ENCODE measurements at places on chromosomes 5 and 9. TPM values are rescaled to one million over a fixed set of nuclear protein-coding genes. Genes with fewer than 3 reads are reported as not detected.

UGT3A1 gene
- not detected for total RNA-seq

SPARC gene
- 10.5 TPM for total RNA-seq

INSL4 gene
- not detected for total RNA-seq

ANKRD18A gene
- 1.6 TPM for total RNA-seq

INSL6 gene
- not detected for total RNA-seq

DNA sequence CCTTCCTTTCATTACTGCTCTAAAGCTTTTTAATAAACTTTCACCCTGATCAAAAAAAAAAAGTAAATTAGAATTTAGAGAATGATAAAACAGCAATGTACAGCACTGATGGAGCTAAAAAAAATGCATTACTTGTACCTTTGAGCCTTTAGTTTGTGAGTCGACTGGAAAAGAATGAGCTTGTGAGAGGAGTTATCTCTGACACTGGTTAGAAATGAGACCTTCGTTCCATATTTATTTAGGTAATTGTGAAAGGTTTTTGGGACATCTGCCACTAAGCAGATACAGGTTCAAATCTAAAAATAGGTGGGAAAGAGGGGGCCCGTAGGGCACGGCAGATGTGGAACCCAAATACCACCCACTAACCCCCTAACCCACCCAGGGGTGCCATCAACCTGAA lies 376.8 kb downstream of the ICE1 start:
- no peak for DNase-seq

- no peak for DNase-seq
These were observed 24.3 kb upstream of the GDA start for GRCh38 chr9:72124947-72125346.

GRCh38 chr5:11230890-11231289 lies 469.9 kb upstream of the DAP start:
- no peak for DNase-seq

- no peak for DNase-seq
These were observed 7.4 kb upstream of the TRPM3 start for GRCh38 chr9:71128796-71129195.

DNA sequence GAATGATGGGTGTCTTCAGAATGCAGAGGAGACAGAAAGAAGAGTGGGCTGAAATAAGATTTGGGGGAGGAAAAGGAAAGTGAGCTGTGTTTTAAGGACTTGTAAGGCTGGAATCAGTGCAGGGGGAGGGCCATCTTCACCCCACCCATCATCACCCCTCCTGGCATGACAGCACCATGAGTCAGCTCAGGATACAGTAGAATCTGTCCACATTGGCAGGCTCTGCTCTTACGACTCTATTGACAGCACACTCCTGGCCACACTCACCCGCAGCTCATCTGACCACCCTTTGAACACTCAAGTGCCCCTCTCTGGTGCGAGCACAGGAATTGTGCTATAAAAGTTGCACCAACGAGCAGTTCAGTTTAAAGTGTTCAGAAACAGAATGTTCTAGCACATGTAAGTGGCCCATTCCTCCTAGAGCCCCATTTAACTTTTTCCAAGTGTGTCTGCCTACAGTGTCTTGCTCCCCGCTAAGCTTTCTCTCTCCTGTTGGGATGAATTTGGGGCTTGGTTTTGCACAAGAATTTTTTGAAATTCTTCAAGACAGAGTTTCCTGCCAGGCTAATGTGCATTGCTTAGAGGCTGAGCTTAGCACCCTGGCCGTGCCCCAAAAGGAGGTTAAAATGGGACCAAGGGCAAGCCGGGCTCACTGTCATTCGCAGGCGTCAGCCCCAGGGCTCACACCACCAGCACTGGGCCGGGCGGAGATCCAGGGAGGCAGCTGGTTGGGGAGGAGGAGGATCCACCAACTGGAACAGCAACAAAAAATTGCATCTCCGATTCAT lies 12.0 kb downstream of the ADRA1B start:
- DNase-seq: peak; percentile 95

GRCh38 chr9:135230386-135230765 lies 142.9 kb downstream of the OLFM1 start:
- no peak for DNase-seq

DNA sequence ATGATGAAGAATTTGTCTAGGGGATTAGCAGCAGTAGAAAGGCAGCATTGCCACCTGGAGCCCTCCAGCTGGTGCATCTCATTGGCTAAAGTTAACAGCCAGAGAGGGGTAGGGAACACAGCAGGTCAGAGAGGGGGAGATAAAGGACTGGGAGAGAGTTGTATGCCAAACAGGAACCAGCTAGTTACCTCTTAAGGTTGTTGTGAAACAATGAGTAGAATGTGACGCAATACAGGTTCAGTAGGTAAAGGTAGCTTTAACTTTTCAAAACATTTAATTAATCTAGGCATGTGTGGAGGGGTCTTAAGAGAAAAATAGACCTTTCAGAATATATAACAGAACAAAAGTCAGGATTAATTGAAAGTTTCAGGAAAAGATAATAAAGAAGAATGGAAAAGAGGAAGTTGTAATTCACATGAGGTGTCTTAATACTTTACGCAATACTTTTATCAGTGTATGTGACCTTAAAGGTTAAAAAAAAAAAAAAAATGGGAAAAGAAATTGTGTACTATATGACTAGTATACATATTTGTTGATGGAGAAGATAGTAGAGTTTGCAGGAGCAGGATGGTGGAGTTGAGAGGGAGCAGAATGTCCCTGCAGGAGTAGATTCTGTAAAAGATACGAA lies 14.3 kb downstream of the FBXO38 start:
- DNase-seq: peak; percentile 81

DNA sequence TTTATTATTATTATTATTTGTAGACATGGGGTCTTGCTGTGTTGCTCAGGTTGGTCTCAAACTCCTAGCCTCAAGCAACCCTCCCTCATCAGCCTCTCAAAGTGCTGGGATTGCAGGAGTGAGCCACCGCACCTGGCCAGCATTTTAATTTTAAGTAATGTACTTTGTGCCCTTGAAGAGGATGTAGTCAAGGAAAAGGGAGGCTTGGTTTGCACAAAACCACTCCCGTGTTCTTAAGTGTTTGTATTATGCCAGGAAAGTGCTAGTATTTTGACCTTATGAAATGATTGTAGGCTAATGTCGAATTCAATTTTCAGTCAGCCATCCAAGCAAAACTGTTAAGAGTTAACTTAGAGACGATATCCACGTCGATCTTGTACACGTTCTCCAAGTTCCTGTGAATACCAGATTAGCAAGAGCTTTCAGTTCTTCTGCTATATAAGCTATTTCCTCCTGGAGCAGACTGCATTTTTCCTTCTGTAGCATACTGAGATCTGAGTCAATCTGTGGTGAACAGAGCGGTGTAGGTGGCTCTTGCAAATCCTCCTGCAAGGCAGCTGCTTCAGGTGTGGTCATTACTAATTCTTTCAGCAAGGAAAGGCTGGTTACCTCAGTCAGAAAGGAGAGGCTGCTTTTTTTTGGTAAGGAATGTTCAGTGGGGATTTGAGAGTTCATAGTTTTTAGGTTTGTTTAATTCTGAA lies 23.7 kb downstream of the CCDC171 start:
- peak; percentile 76 for DNase-seq

DNA sequence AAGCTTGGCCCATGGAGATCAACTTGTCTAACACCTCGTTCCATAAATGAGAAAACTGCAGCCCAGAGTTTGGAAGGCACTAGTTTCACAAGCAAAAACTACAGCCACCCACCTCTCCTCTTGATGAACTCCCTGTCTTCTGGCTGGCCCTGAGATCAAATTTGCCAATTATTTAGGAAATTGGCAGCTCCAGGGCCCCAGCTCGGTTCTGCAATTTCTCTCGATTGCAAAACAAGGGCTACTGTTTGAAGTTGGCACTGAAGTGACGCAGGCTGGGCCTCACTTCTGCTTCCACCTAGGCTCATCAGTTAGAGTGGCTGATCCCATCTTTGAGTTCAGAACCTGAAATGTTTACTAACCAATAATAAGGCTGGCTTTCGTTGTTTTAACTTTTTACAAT lies 3.7 kb upstream of the GPX3 start:
- DNase-seq: no peak

Data from bronchial epithelial cell (primary cell).